Osteoblast (primary cell): ENCODE measurements at places on chromosomes 12 and 14. TPM values are rescaled to one million over a fixed set of nuclear protein-coding genes. Genes with fewer than 3 reads are reported as not detected.
A peak's percentile ranks its signal among the peaks of the same experiment; 100 is the strongest.

- peak; percentile 49 for DNase-seq
Observed at GRCh38 chr12:68037616-68038255, 48.5 kb downstream of the IFNG-AS1 start.

DNA sequence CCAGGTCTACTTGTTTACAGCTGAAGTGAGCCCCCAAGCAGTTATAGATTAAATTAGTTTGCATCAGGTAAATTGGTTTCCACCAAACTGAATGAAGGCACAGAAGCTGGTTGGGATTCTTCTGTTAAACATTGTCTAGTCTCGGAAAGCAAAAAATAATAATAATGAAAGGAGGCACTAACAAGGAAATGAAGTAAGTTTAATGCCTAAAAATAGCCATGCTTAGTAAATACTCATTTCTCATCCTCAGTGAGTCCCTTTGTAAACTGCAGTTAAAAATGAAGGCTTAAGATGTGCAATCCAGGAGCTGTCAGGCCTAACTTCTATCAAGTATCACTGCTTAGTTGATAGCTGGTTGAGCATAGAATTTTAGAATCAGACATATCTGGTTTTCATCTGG, 113.5 kb downstream of the BTG1 start:
- no peak for DNase-seq

The CD69 gene
- not detected in 2 replicates for total RNA-seq

GRCh38 chr14:57212919-57213318, 55.8 kb downstream of the EXOC5 start:
- DNase-seq: no peak

DNA sequence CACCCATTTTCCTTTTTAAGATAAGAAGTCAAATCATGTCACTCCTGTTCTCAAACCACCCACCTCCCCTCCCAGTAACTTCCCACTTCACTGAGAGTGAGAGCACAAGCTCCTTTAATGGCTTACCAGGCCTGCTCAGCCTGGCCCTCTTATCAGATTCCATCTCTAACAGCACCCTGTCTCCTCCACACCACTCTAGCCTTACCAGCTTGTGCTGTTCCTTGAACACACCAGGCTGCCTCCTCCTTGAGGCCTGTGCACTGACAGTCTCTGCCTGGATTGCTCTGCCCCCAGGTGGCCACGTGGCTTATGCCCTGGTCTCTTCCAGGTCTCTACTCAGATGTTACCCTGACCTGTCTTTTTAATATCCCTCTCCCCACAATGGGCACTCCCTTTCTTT, 40.1 kb upstream of the EVL start:
- peak; percentile 10 for DNase-seq

The AICDA gene
- total RNA-seq: not detected in 2 replicates

GRCh38 chr12:3587402-3588013, 96.5 kb downstream of the PRMT8 start:
- DNase-seq: no peak

DNA sequence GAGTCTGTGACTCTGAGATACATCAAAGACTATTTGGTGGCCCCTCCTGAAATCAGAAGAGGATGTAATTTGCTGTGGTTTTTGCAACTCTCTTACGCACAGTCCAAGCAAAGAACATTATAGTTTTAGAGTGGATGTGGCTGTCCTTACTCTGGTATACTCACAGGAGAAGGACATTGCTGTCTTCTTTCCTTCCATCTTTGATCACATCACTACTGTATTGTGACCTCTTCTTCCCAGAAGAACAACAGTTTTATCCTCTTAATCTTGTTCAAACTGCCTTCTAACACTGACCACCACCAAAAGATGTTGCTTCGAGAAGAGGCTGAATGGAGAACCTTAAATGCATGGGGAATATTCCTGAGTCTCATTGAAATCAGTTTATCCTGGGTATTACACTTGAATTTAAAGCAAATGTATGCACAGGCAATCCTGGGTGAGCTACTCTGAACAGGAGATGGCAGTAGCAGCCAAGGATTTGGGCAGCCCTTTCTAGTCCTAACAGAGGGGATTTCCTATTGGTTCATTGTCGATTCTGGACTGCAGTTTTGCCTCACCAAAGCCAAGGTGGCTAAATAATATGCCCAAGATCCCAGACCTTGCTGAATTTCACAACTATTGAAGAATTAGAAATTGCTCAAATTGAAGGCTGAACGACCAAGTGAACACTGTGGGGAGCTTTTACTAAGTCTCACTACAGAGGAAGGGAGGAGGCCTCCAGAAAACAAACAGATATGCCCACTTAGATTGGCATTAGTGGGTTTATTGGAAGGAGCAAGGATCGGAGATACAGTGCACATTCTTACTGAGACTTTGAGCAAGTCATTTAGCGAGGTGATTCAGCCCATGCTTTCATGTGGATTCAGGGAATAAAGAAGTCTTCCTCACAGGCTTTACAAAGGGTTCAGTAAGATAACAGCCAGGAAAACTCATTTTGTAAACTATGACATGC, 282.8 kb downstream of the PAWR start:
- no peak for DNase-seq
